GM19239 (cell line): ENCODE measurements at places on chromosomes 6 and 20.

- no peak for DNase-seq
Observed at GRCh38 chr6:138682704-138683527, 90.7 kb upstream of the CCDC28A start.

GRCh38 chr20:6024768-6025167, 29.1 kb downstream of the LRRN4 start:
- no peak for DNase-seq

- no peak for DNase-seq
Observed at GRCh38 chr20:15316556-15316955, 979.1 kb upstream of the FLRT3 start.

- no peak for DNase-seq
Observed at GRCh38 chr6:44672841-44673240, 285.3 kb downstream of the CDC5L start.

DNA sequence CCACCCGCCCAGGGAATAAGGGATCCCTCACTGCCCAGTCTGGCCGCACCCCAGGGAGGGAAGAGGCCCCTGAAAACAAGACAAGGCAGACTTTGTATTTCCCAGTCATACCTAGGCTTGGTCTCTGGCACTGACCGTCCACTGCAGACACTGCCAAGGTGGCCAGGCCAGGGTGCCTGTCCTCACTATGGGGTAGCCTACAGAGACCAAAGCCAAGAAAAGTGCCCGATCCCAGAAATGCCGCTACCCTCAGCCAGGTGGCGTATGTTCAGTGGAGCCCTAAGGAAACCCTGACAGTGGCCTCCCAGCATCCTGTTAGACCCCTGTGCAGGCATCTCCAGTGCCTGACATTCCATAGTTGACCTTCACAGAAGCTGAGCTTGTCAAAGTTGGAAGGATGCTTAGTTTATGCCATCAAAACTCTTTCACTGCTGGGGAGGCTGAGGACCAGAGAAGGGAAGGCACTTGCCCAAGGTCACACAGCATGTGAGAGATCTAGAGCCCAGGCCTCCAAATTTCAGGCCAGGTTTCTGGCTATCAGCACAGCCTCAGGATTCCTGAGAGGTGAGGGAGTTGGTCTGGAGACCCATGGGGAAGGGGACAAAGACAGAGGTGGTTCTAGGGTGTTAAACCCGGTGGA, 2.5 kb downstream of the SCRT2 start:
- DNase-seq = no peak
